Stimulated activated CD4-positive, alpha-beta T cell treated with anti-CD3 and anti-CD28 coated beads, Interleukin-12 subunit alpha, Interleukin-12 subunit beta, amount 100 ng/mL, for 24 hours (primary cell): ENCODE measurements at places on chromosomes 6 and 20.

GRCh38 chr20:50475681-50476292 lies 34.4 kb upstream of the PTPN1 start:
- no peak for DNase-seq

DNA sequence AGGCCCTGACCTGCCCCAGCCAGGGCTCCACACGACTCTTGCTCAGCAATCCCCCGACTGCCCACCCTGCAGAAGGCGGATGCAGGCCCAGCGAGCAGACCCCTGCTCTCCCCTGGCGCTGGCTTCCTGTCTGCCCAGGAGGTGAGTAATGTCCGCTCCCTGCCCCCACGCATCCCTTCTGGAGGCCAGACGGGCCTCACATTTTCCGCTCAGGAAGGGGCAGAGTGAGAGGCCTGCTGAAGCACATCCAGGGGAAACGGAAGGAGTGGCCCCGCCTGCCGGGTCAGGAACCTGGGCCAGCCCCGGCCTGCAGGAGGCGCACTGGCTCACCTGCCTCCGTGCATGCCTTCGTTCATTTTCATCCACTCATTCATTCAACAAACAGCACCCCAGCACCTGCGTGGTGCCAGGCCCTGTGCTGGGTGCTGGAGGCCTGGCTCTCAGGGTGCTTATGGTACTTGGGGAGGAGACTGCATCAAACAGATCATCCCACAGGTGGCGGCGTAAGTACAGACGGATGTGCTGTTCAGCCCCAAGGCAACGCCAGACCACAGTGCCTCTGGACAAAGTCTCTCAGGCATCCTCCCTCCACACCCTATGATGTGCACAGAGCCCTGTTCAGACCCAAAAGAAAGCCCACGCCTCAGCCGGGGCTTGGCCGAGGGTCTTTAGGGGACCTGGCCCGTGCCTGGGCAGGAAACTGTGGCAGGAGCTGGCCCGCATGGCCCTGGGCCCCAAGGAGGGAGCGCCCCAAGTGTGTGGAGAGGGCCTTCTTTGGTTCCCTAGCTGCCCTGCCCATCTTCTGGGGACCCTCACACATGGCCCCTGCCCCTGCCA lies 112.1 kb downstream of the ASXL1 start:
- no peak for DNase-seq

- no peak for DNase-seq
These were observed 474.1 kb upstream of the BTBD3 start for GRCh38 chr20:11443382-11444119.

DNA sequence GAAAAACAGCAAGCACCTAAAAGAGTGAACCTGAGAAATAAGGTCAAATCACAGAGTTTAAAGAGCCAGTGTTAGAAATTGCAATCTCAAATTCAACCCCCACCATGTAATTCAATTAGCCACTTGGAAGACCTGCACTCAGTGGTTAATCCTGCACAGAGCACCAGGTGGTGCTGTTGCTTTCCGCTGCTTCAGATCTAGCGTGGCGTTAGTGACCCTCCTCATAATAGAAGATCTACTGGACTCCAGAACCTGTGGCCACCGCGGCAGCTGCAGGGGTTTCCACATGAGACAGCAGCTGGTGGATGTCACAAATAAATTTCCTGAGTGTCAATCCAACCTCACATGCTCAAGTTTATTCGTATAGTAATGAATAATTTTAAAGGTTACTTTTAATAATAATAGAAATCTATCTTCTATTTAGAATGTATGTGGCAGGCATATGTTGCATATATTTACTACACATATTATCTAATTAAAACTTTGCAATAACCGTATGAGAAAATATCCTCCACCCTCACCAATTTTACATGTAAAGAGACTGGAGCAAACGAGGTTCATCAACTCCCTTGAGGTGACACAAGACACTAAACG lies 84.4 kb downstream of the SYNE1 start:
- no peak for DNase-seq

DNA sequence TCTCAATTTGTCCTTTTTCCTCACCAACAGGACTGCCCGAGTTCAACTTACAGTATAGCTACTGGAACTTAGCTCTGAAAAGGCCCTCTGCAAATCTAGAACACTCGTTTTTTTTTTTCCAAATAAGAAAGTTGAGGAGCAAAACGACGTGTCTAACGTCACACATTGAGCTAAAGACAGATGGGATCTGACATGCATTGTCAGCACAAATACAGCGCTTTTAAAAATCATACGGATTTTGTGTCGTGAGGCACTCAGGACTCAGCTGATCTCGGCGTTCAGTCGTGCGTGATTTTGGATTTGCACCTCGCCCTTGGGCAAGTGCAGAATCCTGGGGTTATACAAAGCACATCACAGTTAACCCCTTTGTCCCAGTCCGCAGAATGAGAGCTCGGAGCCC lies 94.7 kb upstream of the ZNF322 start:
- DNase-seq: no peak

DNA sequence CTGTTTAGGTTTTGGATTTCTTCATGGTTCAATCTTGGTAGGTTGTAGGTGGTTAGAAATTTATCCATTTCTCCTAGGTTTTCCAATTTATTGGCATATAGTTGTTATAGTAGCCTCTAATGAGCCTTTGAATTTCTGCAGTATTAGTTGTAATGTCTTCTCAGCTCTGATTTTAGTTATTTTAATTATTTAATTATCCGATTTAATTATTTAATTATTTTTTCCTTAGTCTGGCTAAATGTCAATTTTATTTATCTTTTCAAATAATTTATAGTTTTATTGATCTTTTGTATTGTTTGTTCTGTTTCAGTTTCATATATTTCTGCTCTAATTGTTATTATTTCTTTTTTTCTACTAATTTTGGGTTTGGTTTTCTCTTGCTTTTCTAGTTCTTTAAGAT lies 28.1 kb upstream of the SOX4 start:
- DNase-seq: no peak

- no peak for DNase-seq
These were observed 764 bp downstream of the BAG6 start for GRCh38 chr6:31651602-31652191.

GRCh38 chr6:1042583-1043457 lies 269.1 kb upstream of the FOXQ1 start:
- DNase-seq: no peak

- no peak for DNase-seq
These were observed 792 bp downstream of the RSPH3 start for GRCh38 chr6:158999154-158999665.

- DNase-seq: no peak
These were observed 10.6 kb upstream of the IFT52 start for GRCh38 chr20:43579861-43580793.

GRCh38 chr20:51111290-51111689 lies 88.4 kb upstream of the KCNG1 start:
- DNase-seq: no peak

DNA sequence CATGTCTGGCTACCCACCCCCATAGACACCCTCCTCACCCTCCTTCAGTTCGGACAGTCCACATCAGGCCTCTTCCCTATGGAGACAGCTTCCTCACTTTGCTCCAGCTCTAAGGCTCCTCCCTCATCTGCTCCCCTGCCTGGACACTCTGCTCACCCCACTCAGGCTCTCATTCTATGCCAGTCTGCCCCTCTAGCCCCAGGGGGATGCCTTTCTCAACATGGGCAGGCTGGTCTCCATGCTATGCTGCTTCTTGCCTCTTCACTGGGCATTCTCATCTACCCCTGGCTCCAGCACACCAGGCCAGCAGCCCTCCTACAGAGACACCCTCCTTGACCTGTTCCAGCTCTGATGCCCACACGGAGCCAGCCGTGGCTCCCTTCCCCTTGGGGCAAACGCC lies at the start of gene WFDC8:
TSS of gene WFDC8 (minus strand) at position 101 of the 400 bp plus-strand sequence. CDS start at position 64, 37 bp downstream.
- no peak for DNase-seq

DNA sequence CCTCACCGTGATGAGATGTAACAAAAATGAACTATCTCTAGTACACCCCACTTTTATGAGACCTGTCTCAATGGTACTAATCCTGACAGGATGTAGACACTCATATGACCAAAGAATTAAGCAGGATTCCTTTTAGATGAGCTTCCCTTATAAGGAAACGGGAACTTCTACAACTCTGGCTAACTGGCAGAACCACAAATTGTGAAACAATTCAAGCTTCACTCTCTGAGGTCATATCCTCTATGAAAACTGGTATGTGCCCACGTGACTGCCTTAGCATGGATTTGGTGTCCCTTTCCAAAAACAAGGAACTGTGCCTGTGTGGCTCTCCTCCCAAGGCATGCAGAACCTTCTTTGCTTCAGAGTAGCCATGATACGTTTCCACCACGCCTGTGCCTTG lies 14.1 kb upstream of the CPNE5 start:
- no peak for DNase-seq

DNA sequence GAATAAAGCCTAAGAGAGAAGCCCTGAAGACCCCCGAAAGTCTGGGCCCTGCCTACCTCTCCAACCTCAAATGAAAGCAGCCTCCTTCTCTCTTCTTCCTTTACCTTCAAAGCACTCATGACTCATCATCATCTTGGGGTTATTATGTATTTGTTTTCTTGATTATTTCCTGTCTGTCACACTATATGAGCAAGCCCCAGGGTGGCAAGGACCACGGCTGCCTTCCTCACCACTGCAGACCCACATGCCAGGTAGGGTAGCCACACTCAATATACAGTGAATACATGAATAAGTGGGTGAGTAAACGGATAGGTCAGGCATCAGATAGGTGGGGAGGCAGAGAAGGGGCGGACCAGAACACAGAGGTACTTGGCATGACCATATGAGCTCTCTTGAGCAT lies 8.8 kb downstream of the WFDC3 start:
- no peak for DNase-seq

- DNase-seq: no peak
These were observed 43.7 kb downstream of the CBLN4 start for GRCh38 chr20:55961376-55962330.

GRCh38 chr6:43129434-43130194 lies 41.5 kb upstream of the SRF start:
- DNase-seq: no peak

GRCh38 chr20:48695255-48695654 lies 132.5 kb downstream of the PREX1 start:
- no peak for DNase-seq

- no peak for DNase-seq
These were observed 9.4 kb upstream of the STXBP5 start for GRCh38 chr6:147194652-147195411.
